ENCODE measurements at places on chromosomes 11 and 22.

GRCh38 chr11:65590240-65590738 is 5.3 kb downstream of the KCNK7 start:
- peak overlapping the region; percentile 79 for H3K27ac ChIP-seq
- DNase-seq: no peak
- peaks cover 51% of the 10 kb centered on the region for H3K4me1 ChIP-seq
- H3K27me3 ChIP-seq: no peaks in the 10 kb centered on the region
- H3K4me3 ChIP-seq: no peak overlapping the region

GRCh38 chr11:4763096-4763495 is 6.6 kb downstream of the OR51F1 start:
- DNase-seq: no peak
- no peaks in the 10 kb centered on the region for H3K36me3 ChIP-seq
- no peak overlapping the region for H3K4me3 ChIP-seq

GRCh38 chr22:50215297-50216054 is 14.7 kb downstream of the SELENOO start:
- peaks cover 8% of the 10 kb centered on the region for H3K4me1 ChIP-seq
- H3K27me3 ChIP-seq: no peaks in the 10 kb centered on the region
- no peak overlapping the region for H3K4me3 ChIP-seq
- DNase-seq: no peak
- peak overlapping the region; percentile 77 for H3K27ac ChIP-seq

DNA sequence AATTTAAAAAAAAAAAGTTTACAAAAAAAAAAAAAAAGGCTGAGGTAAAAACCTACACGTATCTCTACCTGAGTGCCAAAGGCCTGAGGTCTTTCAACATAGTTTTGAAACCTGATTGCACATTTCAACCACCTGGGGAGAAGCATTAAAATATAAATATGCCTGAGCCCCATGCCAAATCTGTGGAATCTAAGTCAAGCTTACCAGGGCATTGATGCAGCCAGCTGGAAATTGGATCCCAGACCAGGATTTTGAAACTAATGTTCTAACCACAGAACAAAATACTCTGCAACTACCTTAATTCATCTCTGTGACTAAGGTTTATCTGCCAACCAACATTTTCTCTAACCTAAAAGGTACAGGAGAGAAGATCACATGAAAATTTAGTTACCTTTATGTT is 38.8 kb upstream of the CHRNA10 start:
- no peaks in the 10 kb centered on the region for H3K27me3 ChIP-seq
- no peak for DNase-seq
- no peak overlapping the region for H3K4me3 ChIP-seq
- H3K4me1 ChIP-seq: peaks cover 4% of the 10 kb centered on the region

DNA sequence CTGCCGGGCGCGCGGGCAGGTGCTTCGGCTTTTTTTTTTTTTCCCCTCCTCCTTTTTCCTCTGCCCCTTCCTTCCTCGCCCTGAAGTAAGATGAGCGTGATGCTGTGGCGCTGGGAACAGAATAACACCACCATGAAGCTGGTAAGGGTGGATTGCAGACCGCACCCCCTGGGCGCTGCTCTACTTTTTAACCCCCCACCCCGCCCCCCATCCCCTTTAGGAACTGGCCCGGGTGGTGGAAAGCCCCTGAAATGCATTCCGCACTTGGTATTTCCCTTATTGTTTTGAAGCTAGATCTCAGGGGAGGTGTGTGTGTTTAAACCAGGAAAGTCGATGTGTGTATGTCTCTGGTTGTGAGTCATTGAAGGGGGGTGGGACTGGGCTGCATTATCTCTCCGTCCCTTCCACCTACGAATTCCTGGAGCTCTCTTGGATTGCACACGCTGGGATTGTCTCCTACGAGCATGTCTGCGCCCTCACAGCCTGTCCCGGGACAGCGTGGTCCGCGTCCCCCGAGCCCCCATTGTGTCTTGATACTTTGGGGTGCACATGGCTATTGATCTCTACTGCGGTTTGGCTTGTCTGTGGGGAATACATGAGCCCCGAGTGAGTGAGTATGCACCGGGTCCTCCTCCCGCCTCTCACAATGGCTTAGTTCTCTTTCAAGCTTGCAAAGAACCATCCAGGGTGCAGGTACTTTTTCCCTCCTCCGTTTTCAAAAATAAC is 64.9 kb downstream of the NAV2 start:
- peaks cover 71% of the 10 kb centered on the region for H3K27me3 ChIP-seq
- H3K4me1 ChIP-seq: peaks cover 10% of the 10 kb centered on the region
- DNase-seq: no peak
- no peaks in the 10 kb centered on the region for H3K36me3 ChIP-seq
- no peak overlapping the region for H3K27ac ChIP-seq
- H3K4me3 ChIP-seq: peak overlapping the region; percentile 60

DNA sequence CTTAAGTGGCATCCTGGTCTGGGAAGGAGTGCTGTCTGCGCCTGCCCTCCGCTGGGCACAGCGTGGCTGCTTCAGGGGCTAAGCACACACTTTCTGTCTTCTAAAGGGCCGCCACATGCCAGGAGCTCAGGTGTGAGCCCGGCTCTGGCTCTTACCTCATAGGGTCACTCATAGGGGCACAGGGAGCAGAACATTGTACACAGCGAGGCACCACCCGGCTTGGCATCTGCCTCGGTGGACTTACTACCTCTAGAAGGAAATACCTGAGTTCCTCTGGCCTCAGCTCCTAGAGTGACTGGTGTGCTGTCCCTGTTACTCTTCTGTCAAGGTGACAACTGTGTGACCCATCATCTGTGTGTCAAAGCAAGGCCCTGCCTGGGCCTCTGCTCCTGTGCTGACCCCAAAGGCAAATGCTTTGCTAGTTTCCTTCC is 13.4 kb downstream of the NEAT1 start:
- no peaks in the 10 kb centered on the region for H3K27me3 ChIP-seq
- no peak for DNase-seq
- peak overlapping the region; percentile 3 for H3K4me3 ChIP-seq
- H3K27ac ChIP-seq: peak overlapping the region; percentile 84
- peaks cover 90% of the 10 kb centered on the region for H3K36me3 ChIP-seq

DNA sequence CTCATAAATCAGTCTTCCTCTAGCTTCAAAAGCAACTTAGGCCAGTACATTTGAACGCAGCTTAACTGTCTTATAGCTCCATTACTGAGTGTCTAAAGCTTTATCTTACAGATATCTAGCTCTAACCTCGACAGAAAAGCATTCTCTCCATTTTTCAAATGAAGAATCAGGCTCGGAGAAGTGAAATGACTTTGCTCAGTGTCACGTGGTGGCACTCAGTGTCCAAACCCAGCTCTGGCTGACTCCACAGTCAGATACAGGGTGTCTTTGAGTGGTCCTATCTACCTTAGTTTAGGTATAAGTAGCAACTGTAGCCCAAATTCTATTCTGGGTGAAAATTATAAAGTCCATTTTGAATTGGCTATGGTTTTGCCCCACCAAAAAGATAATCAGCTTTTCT is 38.7 kb upstream of the CHST1 start:
- H3K4me1 ChIP-seq: no peaks in the 10 kb centered on the region
- no peak overlapping the region for H3K27ac ChIP-seq
- DNase-seq: no peak
- no peaks in the 10 kb centered on the region for H3K36me3 ChIP-seq
- H3K27me3 ChIP-seq: peaks cover 44% of the 10 kb centered on the region

DNA sequence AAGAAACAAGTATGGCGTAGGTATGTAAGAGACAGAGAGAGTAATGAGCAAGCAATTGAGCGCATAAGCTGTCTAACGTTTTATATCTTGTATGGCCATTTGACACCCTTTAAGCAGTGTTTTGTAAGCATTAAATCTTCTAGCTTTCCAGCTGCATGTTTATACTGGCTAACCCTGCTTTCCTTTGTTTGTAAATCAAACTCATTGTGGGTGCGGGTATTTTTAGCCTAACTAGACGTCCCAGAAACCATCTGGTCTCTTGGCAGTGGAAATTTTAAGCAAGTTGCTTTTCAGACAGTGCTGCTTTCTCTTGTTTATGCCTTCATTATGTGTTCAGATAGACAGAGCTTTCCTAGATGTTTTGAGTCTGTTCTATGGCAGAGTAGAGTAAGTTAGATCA is 73.5 kb downstream of the RNF169 start:
- peaks cover 31% of the 10 kb centered on the region for H3K4me1 ChIP-seq
- H3K27ac ChIP-seq: no peak overlapping the region
- peaks cover 97% of the 10 kb centered on the region for H3K36me3 ChIP-seq
- H3K4me3 ChIP-seq: no peak overlapping the region
- no peaks in the 10 kb centered on the region for H3K27me3 ChIP-seq
- no peak for DNase-seq

DNA sequence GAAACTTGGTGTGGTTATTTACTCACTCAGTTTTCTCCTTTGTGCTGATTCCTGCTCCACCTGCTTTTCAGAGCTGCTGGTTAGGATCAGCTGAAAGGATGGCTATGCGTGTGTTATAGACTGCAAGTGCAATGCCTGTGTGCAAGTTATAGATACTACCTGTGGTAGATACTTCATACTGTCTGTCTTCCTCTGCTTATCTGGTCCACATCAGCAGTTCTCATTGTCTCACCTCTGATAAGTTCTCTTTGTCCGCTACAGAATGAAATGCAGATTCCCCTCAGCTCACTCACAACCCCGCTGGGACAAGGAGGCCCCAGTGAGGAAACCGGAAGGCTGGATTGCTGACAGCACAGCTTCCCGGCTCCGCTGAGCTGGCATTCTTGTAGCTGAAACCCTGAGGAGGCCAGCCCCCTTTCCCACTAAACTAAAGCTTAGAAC is 37.5 kb upstream of the LYVE1 start:
- no peaks in the 10 kb centered on the region for H3K36me3 ChIP-seq
- no peak for DNase-seq
- H3K4me1 ChIP-seq: peaks cover 8% of the 10 kb centered on the region
- H3K4me3 ChIP-seq: no peak overlapping the region

GRCh38 chr11:14237444-14237961 is 121.5 kb downstream of the RRAS2 start:
- no peak overlapping the region for H3K4me3 ChIP-seq
- H3K27me3 ChIP-seq: peaks cover 1% of the 10 kb centered on the region
- peaks cover 1% of the 10 kb centered on the region for H3K4me1 ChIP-seq
- H3K27ac ChIP-seq: no peak overlapping the region

GRCh38 chr11:106276859-106277436 is 199.5 kb downstream of the AASDHPPT start:
- H3K27ac ChIP-seq: no peak overlapping the region
- no peaks in the 10 kb centered on the region for H3K27me3 ChIP-seq
- no peaks in the 10 kb centered on the region for H3K4me1 ChIP-seq
- H3K4me3 ChIP-seq: no peak overlapping the region
- DNase-seq: no peak
- no peaks in the 10 kb centered on the region for H3K36me3 ChIP-seq

GRCh38 chr22:20587206-20587958 is 80.0 kb downstream of the MED15 start:
- H3K27me3 ChIP-seq: no peaks in the 10 kb centered on the region
- peaks cover 49% of the 10 kb centered on the region for H3K36me3 ChIP-seq
- H3K4me3 ChIP-seq: no peak overlapping the region
- no peak overlapping the region for H3K27ac ChIP-seq
- DNase-seq: no peak

DNA sequence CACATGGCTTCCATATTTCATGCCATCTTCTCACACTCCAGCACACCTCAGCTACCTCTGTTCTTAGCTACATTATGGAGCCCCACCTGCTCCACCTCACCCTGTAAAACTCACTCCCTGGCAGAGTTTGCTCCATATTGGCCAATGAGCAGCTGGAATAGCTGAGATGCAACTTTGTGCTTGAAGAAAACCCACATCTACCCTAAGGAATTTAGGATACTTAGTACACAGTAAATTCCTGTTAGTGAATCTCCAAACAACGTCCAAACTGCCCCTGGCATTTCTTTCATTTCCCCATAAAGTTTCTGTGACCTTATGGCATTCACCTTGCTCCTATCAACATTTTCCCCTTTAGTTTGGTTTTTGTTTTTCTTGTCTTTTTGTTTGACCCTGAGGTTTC is 2.2 kb upstream of the VWCE start:
- H3K27me3 ChIP-seq: peaks cover 16% of the 10 kb centered on the region
- peak overlapping the region; percentile 26 for H3K27ac ChIP-seq
- DNase-seq: no peak
- H3K36me3 ChIP-seq: peaks cover 7% of the 10 kb centered on the region
- H3K4me3 ChIP-seq: no peak overlapping the region
- peaks cover 48% of the 10 kb centered on the region for H3K4me1 ChIP-seq

DNA sequence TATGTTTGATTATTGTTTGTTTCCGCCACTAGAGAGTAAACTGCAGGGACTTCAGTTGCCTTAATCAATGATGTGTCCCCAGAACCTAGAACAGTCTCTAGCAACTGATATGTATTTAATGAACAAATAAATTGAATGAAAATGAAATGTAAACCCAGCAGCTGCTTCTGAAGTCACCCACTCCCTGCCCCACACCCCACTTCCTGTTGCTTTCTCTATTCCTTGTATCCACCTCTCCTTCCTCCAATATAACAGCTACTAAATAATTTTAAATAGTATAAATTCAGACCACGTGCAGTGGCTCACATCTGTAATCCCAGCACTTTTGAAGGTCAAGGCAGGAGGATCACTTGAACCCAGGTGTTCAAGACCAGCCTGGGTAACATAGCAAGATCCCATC is 15.8 kb downstream of the MYH9 start:
- peak overlapping the region; percentile 74 for H3K4me3 ChIP-seq
- H3K4me1 ChIP-seq: peaks cover 95% of the 10 kb centered on the region
- H3K27me3 ChIP-seq: no peaks in the 10 kb centered on the region
- peak overlapping the region; percentile 98 for H3K27ac ChIP-seq
- H3K36me3 ChIP-seq: peaks cover 91% of the 10 kb centered on the region
- no peak for DNase-seq
